Spinal cord (tissue), 10 donors: ENCODE measurements at places on chromosomes 7 and 10. TPM values are rescaled to one million over a fixed set of nuclear protein-coding genes. Genes with fewer than 3 reads are reported as not detected.

Gene PAX4
- total RNA-seq = not detected

GRCh38 chr7:34718867-34719266 lies 60.8 kb downstream of the NPSR1 start:
- H3K4me3 ChIP-seq = no peak overlapping the region
- H3K36me3 ChIP-seq = no peaks in the 10 kb centered on the region
- DNase-seq = no peak
- H3K4me1 ChIP-seq = peaks cover 3% of the 10 kb centered on the region
- no peak overlapping the region for H3K27ac ChIP-seq

Gene KIF20B
- 12.7 TPM for total RNA-seq

DNA sequence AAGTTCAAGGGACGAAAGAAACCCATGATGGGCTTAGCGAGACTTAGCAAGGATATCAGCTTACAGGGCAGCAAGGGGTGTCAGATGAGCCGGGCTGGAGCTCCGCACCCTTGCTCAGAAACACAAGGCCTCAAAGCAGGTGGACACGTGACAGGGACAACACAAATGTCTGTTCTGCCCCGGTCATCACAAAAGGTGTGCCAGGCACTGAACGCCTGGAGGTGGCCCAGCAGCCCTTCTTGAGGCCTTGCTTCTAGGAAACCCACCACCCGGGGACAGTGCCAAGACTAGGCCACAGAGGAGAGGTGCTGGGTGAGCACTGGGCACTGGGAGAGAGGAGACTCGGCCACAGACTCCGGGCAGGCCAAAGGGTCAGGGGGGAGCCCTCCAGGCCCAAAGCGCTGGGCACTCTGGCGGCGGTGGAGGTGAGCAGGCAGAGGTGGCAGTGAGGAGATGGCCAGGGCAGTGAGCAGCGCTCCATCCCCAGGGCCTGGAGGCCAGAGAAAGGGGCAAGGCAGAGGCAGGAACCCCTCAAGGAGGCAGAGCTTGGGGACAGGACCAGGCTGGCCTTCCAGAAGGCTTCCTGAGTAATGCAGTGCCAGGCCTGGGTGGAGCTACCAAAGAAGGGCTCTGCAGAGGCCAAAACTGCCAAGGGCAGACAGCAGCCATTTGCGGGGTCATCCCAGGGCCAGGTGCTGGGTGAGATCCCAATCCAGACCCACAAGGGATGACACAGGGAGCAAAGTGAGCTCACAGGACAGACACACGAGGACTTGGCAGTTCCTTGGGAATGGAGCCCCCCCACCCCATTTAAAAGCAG lies 22.7 kb downstream of the EBF3 start:
- H3K36me3 ChIP-seq = peaks cover 16% of the 10 kb centered on the region
- H3K27me3 ChIP-seq = peaks cover 4% of the 10 kb centered on the region
- no peak for DNase-seq
- no peak overlapping the region for H3K4me3 ChIP-seq
- peak overlapping the region; percentile 20 for H3K27ac ChIP-seq
- peaks cover 56% of the 10 kb centered on the region for H3K4me1 ChIP-seq

DNA sequence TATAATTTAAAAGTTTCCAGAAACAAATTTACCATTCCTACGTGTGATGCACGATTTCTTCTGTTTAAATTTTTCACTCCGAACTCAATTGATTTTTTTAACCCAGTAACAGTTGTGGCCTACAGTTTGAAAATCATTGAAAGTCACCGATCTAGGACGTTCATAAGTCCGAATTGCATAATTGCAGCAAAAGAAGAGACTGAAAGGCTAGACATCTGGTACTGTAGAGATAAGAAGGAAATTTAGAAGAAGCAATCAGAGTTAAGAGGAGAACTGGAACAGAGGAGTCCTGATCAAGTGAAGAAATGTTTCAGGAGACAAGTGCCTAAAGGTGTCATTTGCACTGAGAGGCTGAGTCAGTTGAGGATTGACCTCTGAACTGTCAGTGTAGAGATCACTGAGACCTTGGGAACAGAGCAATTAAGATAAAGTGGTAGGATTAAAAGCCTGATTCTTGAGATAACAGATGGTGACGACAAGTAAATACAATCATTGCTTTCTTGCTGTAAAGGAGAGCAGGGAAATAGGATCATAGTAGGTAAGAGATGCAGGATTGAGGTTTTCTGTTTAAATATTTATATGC lies 73.5 kb downstream of the ZFAND4 start:
- peaks cover 8% of the 10 kb centered on the region for H3K27me3 ChIP-seq
- no peaks in the 10 kb centered on the region for H3K36me3 ChIP-seq
- H3K4me1 ChIP-seq = peaks cover 8% of the 10 kb centered on the region
- DNase-seq = no peak
- H3K27ac ChIP-seq = no peak overlapping the region

Gene ZC3HAV1
- 25.2 TPM for total RNA-seq

- no peaks in the 10 kb centered on the region for H3K36me3 ChIP-seq
- no peak overlapping the region for H3K27ac ChIP-seq
- no peaks in the 10 kb centered on the region for H3K27me3 ChIP-seq
- peaks cover 4% of the 10 kb centered on the region for H3K4me1 ChIP-seq
- H3K4me3 ChIP-seq = no peak overlapping the region
Observed at GRCh38 chr7:127953423-127954356, 77.5 kb downstream of the LRRC4 start.

GRCh38 chr7:25628446-25628845 lies 400.2 kb upstream of the NPVF start:
- no peak overlapping the region for H3K27ac ChIP-seq
- H3K4me1 ChIP-seq = no peaks in the 10 kb centered on the region
- H3K27me3 ChIP-seq = peaks cover 2% of the 10 kb centered on the region
- no peak for DNase-seq
- no peaks in the 10 kb centered on the region for H3K36me3 ChIP-seq

Gene RELN
- total RNA-seq = 131 TPM

Gene TFEC
- total RNA-seq = 6.6 TPM

DNA sequence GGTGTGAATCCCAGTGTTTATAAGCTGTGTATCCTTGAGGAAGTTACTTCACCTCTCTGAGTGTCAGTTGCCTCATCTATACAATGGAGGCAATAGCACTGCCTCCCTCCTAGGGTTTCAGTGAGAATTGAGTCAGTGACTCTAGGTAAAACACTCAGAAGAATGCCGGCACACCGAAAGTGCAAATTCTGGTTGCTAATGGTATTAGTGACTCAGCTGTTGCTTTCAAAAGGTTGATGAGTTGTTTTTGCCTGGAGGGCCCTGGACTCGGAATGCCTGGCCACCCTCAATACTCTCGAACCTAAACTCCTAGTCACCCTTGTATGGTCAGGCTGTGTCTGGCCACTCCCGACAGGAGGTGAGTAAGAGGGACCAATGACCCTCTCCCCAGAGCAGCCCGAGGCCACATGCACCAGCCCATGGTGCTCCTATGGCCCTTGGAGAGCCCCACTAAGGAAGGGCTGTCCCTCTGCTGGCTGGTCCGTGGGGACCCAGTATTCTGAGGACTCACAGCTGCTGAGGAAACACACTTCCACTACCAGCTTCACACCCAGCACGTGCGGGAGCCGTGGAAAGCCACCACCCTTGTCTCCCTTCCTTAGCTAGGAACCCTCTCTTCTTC lies 60.2 kb downstream of the CALML3 start:
- H3K4me1 ChIP-seq = peaks cover 29% of the 10 kb centered on the region
- H3K27ac ChIP-seq = no peak overlapping the region
- no peaks in the 10 kb centered on the region for H3K27me3 ChIP-seq
- H3K36me3 ChIP-seq = no peaks in the 10 kb centered on the region

Gene SKIDA1
- total RNA-seq = 4.7 TPM

Gene KCNMA1
- total RNA-seq = 68.8 TPM

Gene GRM3
- total RNA-seq = 22.1 TPM

Gene SP4
- 28.5 TPM for total RNA-seq

- H3K27ac ChIP-seq = no peak overlapping the region
- peak; percentile 22 for DNase-seq
- H3K4me1 ChIP-seq = peaks cover 3% of the 10 kb centered on the region
- H3K27me3 ChIP-seq = no peaks in the 10 kb centered on the region
Observed at GRCh38 chr10:105742184-105742583, 1101.1 kb downstream of the SORCS3 start.

DNA sequence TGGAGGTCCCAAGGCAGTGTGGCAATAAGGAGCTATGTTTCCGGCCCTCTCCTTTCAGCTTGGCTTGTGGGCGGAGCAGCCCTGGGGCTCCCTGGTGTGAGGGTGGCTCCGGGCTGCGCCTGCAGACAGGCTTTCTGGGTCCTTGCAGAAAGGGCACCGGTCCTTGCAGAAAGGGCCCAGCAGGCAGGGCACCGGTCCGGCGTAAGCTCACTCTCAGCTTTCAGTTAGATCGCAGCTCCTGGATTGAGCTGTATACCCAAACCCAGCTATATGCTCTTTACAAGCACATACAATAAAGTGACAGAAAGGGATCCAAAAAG lies 293.8 kb upstream of the SHH start:
- no peak for DNase-seq
- H3K4me3 ChIP-seq = no peak overlapping the region
- peaks cover 4% of the 10 kb centered on the region for H3K4me1 ChIP-seq
- no peaks in the 10 kb centered on the region for H3K36me3 ChIP-seq

- no peaks in the 10 kb centered on the region for H3K27me3 ChIP-seq
- H3K27ac ChIP-seq = no peak overlapping the region
- peak; percentile 55 for DNase-seq
- peaks cover 59% of the 10 kb centered on the region for H3K36me3 ChIP-seq
Observed at GRCh38 chr7:157397731-157398691, 61.2 kb downstream of the DNAJB6 start.

GRCh38 chr7:94111009-94111408 lies 106.9 kb upstream of the BET1 start:
- H3K27me3 ChIP-seq = no peaks in the 10 kb centered on the region
- no peak overlapping the region for H3K4me3 ChIP-seq
- no peak for DNase-seq
- no peaks in the 10 kb centered on the region for H3K4me1 ChIP-seq
- no peak overlapping the region for H3K27ac ChIP-seq

GRCh38 chr10:54131833-54132232 lies 669.2 kb downstream of the PCDH15 start:
- H3K4me3 ChIP-seq = no peak overlapping the region
- H3K4me1 ChIP-seq = no peaks in the 10 kb centered on the region
- DNase-seq = no peak
- H3K36me3 ChIP-seq = no peaks in the 10 kb centered on the region
- no peak overlapping the region for H3K27ac ChIP-seq

GRCh38 chr10:26540601-26541000 lies 102.5 kb downstream of the APBB1IP start:
- peaks cover 2% of the 10 kb centered on the region for H3K4me1 ChIP-seq
- peak overlapping the region; percentile 16 for H3K4me3 ChIP-seq
- no peak overlapping the region for H3K27ac ChIP-seq
- DNase-seq = peak; percentile 81
- no peaks in the 10 kb centered on the region for H3K27me3 ChIP-seq
- no peaks in the 10 kb centered on the region for H3K36me3 ChIP-seq

Gene WAPL
- total RNA-seq = 42.6 TPM

Gene CFTR
- 6.3 TPM for total RNA-seq

DNA sequence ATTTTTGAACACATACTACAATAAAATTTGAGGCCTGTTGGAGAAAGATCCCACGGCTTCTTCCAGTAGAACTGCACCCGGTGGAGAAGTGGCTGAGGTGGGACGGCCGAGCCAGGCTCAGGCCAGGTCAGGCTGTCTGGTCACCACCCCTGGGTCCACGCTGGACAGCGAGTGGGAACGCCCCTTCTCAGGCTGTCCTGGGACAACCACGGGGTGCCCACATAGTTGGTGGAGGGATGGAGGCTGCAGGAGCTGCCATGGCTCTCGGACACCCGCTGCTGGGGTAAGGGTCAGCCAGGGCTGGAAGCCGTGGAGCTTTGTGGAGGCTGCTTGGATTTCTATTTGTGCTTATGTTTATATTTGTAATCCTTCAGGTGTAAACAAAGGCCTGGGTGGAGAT lies 206.5 kb downstream of the DNAJB6 start:
- peaks cover 21% of the 10 kb centered on the region for H3K4me1 ChIP-seq
- no peak overlapping the region for H3K4me3 ChIP-seq
- peaks cover 78% of the 10 kb centered on the region for H3K36me3 ChIP-seq
- H3K27ac ChIP-seq = no peak overlapping the region
- DNase-seq = no peak

DNA sequence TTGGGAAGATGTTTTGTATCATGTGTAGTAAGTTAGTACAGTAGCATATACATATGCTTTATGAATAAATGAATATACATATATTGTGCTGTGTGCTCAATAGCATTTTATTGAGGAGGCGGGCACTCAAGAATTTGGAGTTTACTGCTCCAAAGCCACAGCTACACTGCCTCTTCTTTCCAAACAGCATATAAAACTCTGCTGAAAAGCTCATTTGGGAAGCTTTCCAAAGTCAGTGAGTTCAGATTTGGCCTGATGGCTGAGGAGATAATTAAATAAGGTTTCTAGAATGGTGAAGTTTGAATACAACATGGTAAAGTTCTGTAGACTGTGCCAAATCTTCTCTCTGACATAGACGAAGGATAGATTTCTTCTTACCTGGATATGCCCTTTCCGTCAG lies 29.8 kb downstream of the CDK1 start:
- H3K4me3 ChIP-seq = no peak overlapping the region
- no peak overlapping the region for H3K27ac ChIP-seq
- no peaks in the 10 kb centered on the region for H3K36me3 ChIP-seq
- H3K4me1 ChIP-seq = no peaks in the 10 kb centered on the region
- H3K27me3 ChIP-seq = no peaks in the 10 kb centered on the region
- DNase-seq = no peak
